ENCODE measurements at places on chromosomes 3 and 15.
A peak's percentile ranks its signal among the peaks of the same experiment; 100 is the strongest.

- no peak for DNase-seq
Observed at GRCh38 chr15:63186065-63186464, 3.3 kb upstream of the RAB8B start.

- no peak for DNase-seq
Observed at GRCh38 chr3:111748132-111748531, 110.9 kb upstream of the PHLDB2 start.

GRCh38 chr3:15165061-15165460 lies 41.0 kb upstream of the CAPN7 start:
- DNase-seq: no peak

GRCh38 chr15:39807791-39808190 lies 25.1 kb upstream of the FSIP1 start:
- no peak for DNase-seq

DNA sequence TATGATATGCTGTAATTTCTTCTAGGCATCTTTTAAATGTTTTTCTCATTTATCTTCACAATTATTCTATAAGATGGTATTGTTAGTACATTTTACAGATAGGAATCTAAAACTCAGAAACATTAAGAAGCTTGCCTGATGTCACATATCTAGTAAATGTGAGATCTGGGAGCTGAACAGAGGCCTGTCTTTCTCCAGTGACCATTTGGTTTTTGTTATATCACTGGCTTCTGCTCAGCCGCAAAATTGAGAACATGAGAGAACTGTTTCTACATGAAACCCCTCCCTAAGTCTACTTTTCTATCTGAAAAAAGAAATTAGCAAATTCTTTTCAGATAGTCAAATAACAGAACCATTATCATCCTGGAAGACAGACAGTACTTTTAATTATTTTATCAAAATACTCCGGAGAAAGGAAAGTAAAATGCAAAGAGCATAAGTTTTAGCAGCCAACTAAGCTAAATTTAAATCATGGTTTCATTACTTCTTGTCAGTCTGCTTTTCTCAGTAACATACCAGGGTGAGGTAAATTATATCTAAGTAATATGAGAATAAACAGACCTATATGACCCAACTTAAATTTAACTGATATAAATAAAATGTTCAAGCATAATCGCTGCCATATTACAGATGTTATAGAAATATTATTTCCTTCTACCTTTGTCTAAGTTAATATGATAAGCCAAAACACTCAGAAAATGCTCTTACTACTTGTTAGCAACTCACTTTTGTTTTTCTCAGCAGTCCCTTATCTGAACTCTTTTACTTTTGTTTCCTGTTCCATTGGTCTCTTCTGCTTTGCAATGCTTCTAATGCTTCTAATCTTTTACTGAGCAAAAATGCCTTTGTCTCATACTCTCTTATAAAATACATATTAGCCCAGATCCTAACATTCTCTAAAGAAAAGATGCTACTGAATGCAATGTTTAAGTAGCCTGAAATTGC lies 68.0 kb upstream of the MBNL1 start:
- DNase-seq: peak; percentile 46

- DNase-seq: no peak
Observed at GRCh38 chr3:27171113-27171512, 198.1 kb downstream of the NEK10 start.

DNA sequence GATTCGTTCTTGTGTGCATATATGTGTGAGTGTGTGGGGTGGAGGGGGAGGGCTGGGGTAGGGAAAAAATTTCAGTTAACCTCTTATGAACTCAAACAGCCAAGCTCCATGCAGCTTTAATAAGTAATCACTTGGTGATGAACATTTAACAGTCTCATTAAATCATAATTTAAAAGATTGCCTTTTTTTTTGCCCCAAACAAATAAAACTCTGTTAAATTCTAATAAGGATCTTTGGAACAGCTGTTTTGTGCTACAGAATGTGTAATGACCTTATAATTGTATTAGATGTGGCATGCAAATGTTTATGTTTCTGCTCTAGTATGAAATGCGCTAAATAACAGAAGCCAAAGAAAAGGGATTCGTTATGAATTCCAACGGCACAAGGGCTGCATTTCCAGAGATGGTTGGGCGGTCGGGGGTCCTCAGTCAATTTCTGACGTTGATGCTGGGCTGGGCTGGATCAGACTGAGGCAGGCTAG lies 80.0 kb upstream of the RORA start:
- DNase-seq: no peak

Measured in naive thymus-derived CD4-positive, alpha-beta T cell (primary cell).